ENCODE measurements at places on chromosomes 7 and 10.
A peak's percentile ranks its signal among the peaks of the same experiment; 100 is the strongest.

- H3K36me3 ChIP-seq, result no peaks in the 10 kb centered on the region
- H3K4me3 ChIP-seq, result no peak overlapping the region
- H3K4me1 ChIP-seq, result no peaks in the 10 kb centered on the region
- no peaks in the 10 kb centered on the region for H3K27me3 ChIP-seq
Observed at GRCh38 chr10:132670546-132671227, 115.3 kb downstream of the NKX6-2 start.

DNA sequence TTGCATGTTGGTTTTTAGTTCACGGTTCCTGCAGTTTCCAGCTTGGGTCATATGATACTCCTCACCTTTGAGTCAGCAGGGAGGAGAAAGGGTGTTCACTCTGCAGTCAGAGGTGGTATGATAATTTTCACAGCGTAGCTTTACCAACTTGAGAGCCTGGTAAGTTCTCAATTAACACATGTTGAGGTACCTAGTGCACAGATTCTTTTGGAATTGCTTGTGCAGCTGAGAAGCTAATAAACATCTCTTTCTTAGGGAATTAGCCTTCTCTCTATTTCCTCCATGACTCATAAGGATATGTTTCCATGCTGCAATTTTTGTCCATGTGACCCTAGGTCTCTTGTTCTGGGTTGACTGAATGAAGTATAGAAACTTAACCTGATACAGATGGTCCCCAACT, 166.6 kb downstream of the KIF20B start:
- H3K27ac ChIP-seq, result no peak overlapping the region
- H3K4me1 ChIP-seq, result peaks cover 6% of the 10 kb centered on the region
- DNase-seq, result no peak
- H3K4me3 ChIP-seq, result no peak overlapping the region
- H3K27me3 ChIP-seq, result no peaks in the 10 kb centered on the region
- no peaks in the 10 kb centered on the region for H3K36me3 ChIP-seq

- H3K36me3 ChIP-seq, result no peaks in the 10 kb centered on the region
- H3K27me3 ChIP-seq, result peaks cover 16% of the 10 kb centered on the region
- no peak overlapping the region for H3K4me3 ChIP-seq
- peaks cover 87% of the 10 kb centered on the region for H3K4me1 ChIP-seq
- H3K27ac ChIP-seq, result no peak overlapping the region
Observed at GRCh38 chr10:80462981-80463741, 9.1 kb downstream of the TSPAN14 start.

- H3K4me3 ChIP-seq, result peak overlapping the region; percentile 30
- H3K27me3 ChIP-seq, result no peaks in the 10 kb centered on the region
- H3K36me3 ChIP-seq, result no peaks in the 10 kb centered on the region
- H3K4me1 ChIP-seq, result peaks cover 62% of the 10 kb centered on the region
- peak; percentile 69 for DNase-seq
Observed at GRCh38 chr10:13823096-13823708, 236.4 kb downstream of the PRPF18 start.

DNA sequence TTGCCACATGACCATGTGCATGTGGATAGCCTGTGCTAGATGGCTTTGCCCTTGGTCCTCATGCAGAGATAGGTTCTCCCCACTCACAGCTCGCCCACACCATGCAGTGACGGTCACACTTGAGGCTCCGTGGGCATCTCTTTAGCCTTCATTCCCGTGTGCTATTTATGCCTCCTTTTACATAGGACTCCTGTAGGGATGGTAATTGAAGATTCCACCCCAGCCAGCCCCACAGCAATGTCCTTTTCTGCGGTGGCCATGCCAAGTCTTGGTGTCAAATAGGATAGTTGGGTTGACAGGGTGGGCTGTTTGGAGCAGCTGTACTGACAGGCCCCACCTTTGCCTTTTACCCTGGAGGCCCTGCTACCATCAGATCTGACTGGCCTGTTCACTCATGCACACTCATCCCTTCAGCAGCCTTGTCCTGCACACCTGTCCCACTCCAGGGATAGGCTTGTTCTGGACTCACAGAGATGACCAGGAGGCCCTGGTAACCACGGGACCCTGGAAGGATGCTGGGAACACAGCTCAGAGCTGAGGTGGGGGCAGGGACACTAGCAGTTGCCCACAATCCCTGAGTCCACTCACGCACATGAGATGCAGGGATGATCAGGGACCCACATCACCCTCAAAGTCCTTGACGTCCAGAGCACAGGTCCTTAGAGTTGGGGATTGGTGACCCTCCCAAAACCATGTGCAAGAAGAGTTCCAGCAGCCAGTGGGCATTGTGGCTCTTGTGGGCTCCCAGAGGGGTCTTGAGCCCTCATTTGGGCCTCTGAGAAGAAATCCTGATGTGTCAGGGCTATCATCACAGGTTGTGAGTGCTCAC, 71.2 kb downstream of the ADCY1 start:
- no peak for DNase-seq
- no peak overlapping the region for H3K4me3 ChIP-seq
- H3K36me3 ChIP-seq, result no peaks in the 10 kb centered on the region
- H3K4me1 ChIP-seq, result no peaks in the 10 kb centered on the region
- H3K27ac ChIP-seq, result no peak overlapping the region
- H3K27me3 ChIP-seq, result no peaks in the 10 kb centered on the region

DNA sequence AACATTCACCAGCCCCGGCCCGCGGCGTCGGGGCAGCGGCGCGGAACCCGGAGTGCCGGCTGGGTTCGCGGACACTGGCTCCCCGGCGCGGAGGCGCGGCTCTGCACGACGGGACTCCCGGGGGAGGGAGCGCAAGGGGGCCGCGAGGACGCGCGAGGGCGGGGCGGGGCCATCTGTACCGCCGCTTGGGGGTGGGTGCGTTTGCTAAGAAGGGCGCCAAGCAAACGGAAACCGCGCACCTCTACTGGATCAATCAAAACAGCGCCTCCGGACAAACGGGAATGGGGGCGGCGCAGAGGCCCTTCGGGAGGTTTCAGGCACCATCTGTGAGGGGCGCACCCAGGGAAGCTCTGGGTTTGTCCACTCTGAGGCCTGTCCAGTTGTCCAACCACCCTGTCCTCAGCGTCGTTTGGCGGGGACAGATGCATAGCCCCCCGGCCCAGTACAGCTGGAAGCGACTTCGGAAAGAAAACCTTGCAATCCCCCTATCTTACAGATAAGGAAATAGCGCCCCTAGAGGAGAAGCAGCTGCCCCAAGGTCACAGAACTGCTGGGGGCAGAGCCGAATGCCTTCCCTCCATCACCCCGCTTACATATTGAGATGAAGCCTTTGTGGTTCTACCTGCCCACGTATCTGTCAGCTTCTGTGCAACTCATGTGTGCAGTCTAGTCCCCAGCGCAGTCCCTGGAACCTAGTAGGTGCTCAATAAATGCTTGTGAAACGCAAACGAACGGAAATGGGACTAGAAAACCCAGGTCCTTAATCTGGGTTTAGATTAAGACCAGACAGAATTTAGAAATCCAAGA, 10.7 kb upstream of the SLIT1 start:
- peaks cover 21% of the 10 kb centered on the region for H3K4me1 ChIP-seq
- no peak overlapping the region for H3K27ac ChIP-seq
- H3K4me3 ChIP-seq, result peak overlapping the region; percentile 91
- no peaks in the 10 kb centered on the region for H3K36me3 ChIP-seq

DNA sequence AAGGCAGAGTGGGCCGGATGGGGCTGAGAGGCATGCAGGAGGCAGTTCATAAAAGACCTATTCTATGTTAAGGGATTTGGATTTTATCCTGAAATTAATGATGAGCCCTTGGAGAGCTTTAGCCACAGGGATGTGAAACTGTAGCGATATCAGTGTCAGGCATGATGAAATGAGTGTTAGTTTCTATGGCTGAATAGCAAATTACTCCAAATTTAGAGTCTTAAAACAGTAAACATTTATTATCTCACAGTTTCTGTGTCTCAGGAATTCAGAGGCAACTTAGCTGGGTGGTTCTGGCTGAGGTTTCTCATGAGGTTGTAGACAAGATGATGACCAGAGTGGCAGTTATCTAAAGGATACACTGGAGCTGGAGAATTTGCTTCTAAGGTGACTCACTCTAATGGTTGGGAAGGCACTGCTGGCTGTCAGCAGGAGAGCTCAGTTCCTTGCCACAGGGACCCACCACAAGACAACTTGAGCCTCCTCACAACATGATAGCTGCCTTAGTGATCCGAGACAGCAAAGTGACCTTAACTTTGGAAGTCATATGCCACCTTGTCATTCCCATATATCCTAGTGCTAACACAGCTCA, 36.7 kb upstream of the SFTPD start:
- no peak for DNase-seq
- peaks cover 23% of the 10 kb centered on the region for H3K27me3 ChIP-seq
- H3K27ac ChIP-seq, result no peak overlapping the region
- no peaks in the 10 kb centered on the region for H3K36me3 ChIP-seq

DNA sequence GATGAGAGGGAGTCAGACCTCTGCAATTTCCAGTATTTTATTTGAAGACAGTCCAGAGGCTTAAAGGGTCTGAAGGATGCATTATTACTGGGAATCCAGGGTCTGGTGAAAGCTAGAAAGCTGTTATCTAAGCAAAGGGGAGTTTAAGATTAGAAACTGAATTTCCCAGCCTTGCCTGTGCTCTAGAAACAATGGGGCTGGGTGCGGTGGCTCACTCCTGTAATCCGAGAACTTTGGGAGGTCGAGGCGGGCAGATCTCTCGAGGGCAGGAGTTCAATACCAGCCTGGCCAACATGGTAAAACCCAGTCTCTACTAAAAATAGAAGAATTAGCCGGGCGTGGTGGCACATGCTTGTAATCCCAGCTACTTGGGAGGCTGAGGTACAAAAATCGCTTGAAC, 71.5 kb upstream of the ANLN start:
- no peak overlapping the region for H3K4me3 ChIP-seq
- H3K27ac ChIP-seq, result no peak overlapping the region
- no peaks in the 10 kb centered on the region for H3K27me3 ChIP-seq
- no peaks in the 10 kb centered on the region for H3K4me1 ChIP-seq
- DNase-seq, result no peak

All from GM23338 (cell line).